ENCODE measurements at places on chromosomes 11 and 22.

- DNase-seq = no peak
Observed at GRCh38 chr22:47600281-47600680, 837.8 kb downstream of the TBC1D22A start.

DNA sequence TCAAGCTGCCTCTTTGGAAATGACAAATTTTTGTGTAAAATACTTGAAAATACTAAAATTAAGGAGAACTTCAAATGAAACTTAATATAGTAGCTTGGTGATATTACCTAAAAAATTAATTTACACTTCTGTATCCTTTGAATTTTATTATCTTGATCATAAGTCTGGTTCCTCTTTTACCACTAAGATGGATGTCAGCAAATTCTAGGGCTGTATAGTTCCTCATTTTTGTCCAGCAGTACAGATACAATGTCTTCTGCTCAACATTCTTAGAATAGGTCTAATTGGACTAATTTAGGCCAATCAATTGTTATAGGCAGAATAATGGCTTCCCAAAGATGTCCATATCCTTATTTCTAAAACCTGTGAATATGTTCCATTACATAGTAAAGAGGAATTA lies 1298.0 kb upstream of the RAG2 start:
- DNase-seq = no peak

GRCh38 chr11:130115218-130115617 lies 44.4 kb upstream of the ST14 start:
- no peak for DNase-seq

DNA sequence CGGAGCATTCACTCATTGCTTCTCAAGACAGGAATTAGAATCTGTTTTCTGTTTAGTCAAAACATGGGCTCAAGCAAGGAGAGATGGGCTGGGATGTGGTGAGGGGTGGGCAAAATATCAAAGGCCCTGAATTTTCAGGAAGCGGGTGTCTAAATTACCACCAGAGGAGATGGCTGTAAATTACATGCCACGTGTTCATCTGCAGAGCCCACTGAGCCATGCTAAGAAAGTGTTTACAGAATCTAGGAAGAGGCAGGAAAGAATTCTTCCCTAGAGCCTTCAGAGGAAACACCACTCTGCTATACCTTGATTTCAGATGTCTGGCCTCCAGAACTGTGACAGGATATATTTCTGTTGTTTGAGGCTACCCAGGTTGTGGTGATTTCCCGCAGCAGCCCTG lies 46.1 kb downstream of the CLMP start:
- DNase-seq = no peak

- DNase-seq = no peak
Observed at GRCh38 chr11:120169981-120170698, 32.2 kb upstream of the TRIM29 start.

GRCh38 chr11:134414766-134415765 lies 3.0 kb upstream of the B3GAT1 start:
- no peak for DNase-seq

- no peak for DNase-seq
Observed at GRCh38 chr11:43434893-43435292, 76.2 kb downstream of the TTC17 start.

- DNase-seq = no peak
Observed at GRCh38 chr11:119344291-119345010, 2.1 kb downstream of the MFRP start.

DNA sequence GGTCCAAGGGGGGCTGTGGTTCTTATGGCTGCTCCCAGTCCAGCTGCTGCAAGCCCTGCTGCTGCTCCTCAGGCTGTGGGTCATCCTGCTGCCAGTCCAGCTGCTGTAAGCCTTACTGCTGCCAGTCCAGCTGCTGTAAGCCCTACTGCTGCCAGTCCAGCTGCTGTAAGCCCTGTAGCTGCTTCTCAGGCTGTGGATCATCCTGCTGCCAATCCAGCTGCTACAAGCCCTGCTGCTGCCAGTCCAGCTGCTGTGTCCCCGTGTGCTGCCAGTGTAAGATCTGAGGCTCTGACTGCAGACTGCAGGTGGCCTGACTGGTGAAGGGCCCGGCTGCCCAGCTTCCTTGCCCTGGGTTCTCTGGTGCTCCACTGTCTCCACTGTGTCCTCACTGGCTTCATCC lies 696 bp downstream of the KRTAP5-5 start:
- DNase-seq = no peak

DNA sequence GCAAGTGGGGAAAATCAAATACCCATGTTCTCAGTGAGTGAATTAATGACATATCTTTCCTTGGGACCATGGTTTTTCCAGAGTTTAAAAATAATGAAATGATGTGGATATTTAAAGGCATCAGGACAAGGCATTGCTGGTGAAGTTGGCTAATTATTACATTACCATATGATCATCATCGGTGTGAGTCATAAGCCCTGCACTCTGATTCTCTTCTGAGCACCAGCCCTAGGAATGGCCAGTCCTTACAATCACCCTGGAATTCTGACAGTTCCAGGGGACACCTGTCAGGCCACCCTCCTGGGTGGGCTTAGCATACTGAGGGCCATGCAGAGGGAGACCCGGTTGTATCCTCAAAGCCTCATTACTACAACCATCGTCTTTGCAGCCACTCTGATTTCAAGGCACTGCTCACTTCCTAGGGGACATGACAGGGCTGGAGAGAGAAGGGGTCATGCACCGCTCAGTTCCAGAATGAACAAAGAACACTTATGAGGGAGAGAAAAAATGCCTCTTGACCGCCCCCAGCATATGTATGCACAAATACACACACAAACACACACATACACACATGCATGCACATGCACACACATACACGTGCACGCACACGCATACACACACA lies 365.0 kb downstream of the MIAT start:
- DNase-seq = no peak

- DNase-seq = no peak
Observed at GRCh38 chr11:109946322-109946846, 146.8 kb upstream of the ZC3H12C start.

DNA sequence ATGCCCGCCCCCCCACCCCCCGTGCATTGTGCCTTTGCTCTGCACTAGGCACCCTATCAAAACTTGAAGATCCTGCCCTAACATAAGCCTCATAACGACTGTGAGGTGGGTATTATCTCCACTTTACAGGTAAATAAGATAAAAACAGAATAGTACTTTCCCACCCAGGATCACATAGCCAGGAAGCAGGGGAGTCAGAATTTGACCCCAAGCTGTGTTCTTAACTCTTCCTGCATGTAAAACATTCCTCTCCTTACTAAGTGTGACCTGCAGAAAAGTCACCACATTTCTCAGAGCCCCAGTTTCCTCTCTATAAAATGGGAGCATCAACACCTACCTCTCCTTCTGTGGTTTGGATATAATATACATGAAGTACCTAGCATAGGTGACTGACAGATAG lies 18.2 kb upstream of the ANKK1 start:
- no peak for DNase-seq

GRCh38 chr11:131691181-131692041 lies 321.0 kb downstream of the NTM start:
- no peak for DNase-seq

All from NCI-H1436 treated with DMSO at 0.1 percent for 48 hours (cell line).